ENCODE measurements at places on chromosomes 12 and 14.

DNA sequence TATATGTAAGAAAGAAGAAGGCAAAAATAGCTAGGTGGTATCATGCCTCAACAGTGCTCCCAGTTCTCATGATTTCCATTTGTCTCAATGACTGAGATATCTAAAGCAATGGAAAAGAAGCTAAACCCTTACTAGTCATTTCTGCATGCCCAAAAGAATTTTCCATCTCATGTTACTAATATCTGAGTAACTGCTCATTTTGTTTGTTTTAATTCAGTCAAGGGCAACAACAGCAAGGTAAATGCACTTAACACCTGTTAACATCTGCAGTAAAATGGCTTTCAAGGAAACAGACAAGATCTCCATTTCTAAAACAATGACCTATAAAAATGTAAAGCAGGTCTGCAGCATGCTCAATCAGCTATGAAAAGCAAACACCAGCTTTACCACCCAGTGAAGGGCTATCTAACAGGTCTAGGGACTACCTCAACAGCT lies 19.4 kb upstream of the SELPLG start:
- no peak for DNase-seq
- H3K27ac ChIP-seq: no peak overlapping the region
- no peaks in the 10 kb centered on the region for H3K27me3 ChIP-seq
- peaks cover 14% of the 10 kb centered on the region for H3K36me3 ChIP-seq

- no peaks in the 10 kb centered on the region for H3K27me3 ChIP-seq
- peaks cover 71% of the 10 kb centered on the region for H3K36me3 ChIP-seq
Observed at GRCh38 chr12:46508651-46509050, 136.1 kb upstream of the SLC38A2 start.

- H3K27me3 ChIP-seq: no peaks in the 10 kb centered on the region
- no peak for DNase-seq
- peaks cover 36% of the 10 kb centered on the region for H3K4me1 ChIP-seq
- peak overlapping the region; percentile 66 for H3K4me3 ChIP-seq
- peaks cover 49% of the 10 kb centered on the region for H3K36me3 ChIP-seq
Observed at GRCh38 chr12:110015132-110015531, 15.9 kb downstream of the ANKRD13A start.

- no peaks in the 10 kb centered on the region for H3K4me1 ChIP-seq
- no peak for DNase-seq
- no peak overlapping the region for H3K4me3 ChIP-seq
- H3K36me3 ChIP-seq: no peaks in the 10 kb centered on the region
- H3K27me3 ChIP-seq: peaks cover 11% of the 10 kb centered on the region
Observed at GRCh38 chr14:59532419-59532818, 44.2 kb downstream of the CCDC175 start.

- peaks cover 19% of the 10 kb centered on the region for H3K4me1 ChIP-seq
- H3K27ac ChIP-seq: no peak overlapping the region
- DNase-seq: no peak
Observed at GRCh38 chr12:121086781-121087295, 45.8 kb upstream of the P2RX7 start.

- DNase-seq: no peak
- no peak overlapping the region for H3K27ac ChIP-seq
- no peak overlapping the region for H3K4me3 ChIP-seq
- H3K36me3 ChIP-seq: no peaks in the 10 kb centered on the region
- H3K27me3 ChIP-seq: no peaks in the 10 kb centered on the region
Observed at GRCh38 chr12:47422611-47423010, 283.2 kb downstream of the RPAP3 start.

- peak overlapping the region; percentile 20 for H3K4me3 ChIP-seq
- H3K36me3 ChIP-seq: peaks cover 19% of the 10 kb centered on the region
- no peaks in the 10 kb centered on the region for H3K27me3 ChIP-seq
- H3K4me1 ChIP-seq: peaks cover 52% of the 10 kb centered on the region
Observed at GRCh38 chr12:104680070-104680469, 223.3 kb downstream of the CHST11 start.

- H3K36me3 ChIP-seq: no peaks in the 10 kb centered on the region
- no peak overlapping the region for H3K4me3 ChIP-seq
- DNase-seq: no peak
- H3K4me1 ChIP-seq: no peaks in the 10 kb centered on the region
Observed at GRCh38 chr12:31015215-31015614, 58.4 kb upstream of the DDX11 start.

DNA sequence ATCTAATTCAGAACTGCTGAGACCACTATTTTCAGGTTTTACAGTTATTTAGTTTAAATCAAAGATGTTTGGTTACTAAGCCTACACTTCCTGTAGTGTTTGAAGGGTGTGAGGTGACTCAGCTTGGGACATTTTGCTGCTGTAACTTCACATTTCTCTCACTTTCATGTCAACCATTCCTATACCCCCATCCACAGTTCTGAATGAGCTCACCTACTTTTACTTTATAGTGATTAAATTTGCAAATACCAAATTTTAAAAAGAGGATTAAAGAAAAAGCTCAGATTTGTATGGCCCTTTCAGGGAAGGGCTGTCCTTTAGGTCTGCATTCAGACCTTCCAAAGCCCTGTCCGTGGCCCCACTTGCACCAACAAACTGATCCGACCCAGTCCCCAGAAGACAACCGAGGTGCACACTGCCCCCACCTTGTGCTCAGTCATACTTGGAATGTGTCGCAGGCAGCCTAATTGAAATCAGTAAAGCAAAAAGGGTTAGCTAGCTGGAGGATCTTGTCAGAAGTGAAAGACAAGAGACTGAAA lies 174.4 kb downstream of the MON2 start:
- H3K27ac ChIP-seq: peak overlapping the region; percentile 74
- no peaks in the 10 kb centered on the region for H3K36me3 ChIP-seq
- H3K4me3 ChIP-seq: peak overlapping the region; percentile 48
- peak; percentile 46 for DNase-seq

DNA sequence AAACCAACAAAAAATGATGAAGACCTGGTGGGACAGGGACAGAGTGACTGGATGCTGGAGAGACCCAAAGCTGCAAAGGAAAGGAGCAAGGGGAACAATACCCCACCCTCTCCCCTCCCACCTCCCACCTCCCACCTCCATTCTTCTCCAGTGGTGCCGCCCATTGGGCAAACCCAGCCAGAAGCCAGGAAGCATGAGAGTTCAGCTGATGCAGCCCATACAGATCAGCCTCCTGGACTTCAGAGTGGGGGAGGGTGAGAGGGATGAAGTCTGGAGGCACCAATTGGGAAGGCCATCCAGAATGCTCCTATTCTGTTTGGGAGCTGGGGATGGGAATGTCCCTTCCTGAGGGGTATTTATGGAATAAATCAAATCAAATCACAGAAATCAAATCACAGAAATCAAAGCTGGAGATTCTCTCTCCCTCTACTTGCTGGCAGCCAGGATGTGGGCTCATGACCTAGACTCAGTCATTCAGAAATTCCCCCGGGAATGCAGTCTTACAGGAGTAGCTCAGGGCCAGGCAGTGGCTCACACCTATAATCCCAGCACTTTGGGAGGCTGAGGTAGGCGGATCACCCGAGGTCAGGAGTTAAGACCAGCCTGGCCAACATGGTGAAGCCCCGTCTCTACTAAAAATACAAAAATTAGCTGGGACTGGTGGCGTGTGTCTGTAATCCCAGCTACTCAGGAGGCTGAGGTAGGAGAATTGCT lies 31.1 kb downstream of the IRF2BPL start:
- no peak for DNase-seq
- peaks cover 13% of the 10 kb centered on the region for H3K4me1 ChIP-seq
- no peak overlapping the region for H3K27ac ChIP-seq
- H3K27me3 ChIP-seq: no peaks in the 10 kb centered on the region

- H3K4me1 ChIP-seq: no peaks in the 10 kb centered on the region
- DNase-seq: no peak
- no peak overlapping the region for H3K4me3 ChIP-seq
Observed at GRCh38 chr14:87233806-87234384, 759.1 kb downstream of the GALC start.

GRCh38 chr12:104698871-104699270 lies 242.1 kb downstream of the CHST11 start:
- H3K36me3 ChIP-seq: peaks cover 33% of the 10 kb centered on the region
- no peak for DNase-seq
- peaks cover 56% of the 10 kb centered on the region for H3K4me1 ChIP-seq
- no peak overlapping the region for H3K4me3 ChIP-seq
- no peak overlapping the region for H3K27ac ChIP-seq
- H3K27me3 ChIP-seq: no peaks in the 10 kb centered on the region

DNA sequence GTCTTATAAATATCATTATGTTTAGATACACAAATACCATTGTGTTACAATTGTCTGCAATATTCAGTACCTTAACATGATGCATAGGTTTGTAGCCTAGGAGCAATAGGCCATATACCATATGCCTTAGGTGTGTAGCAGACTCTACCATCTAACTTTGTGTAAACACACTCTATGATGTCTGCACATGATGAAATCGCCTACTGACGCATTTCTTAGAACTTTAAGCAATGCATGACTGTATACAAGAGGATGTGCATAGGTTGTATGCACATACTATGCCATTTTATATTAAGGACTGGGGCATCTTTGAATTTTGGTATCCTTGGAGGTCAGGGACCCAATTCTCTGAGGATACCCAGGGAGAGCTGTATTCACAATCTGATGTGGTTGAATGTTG lies 10.1 kb upstream of the BTG1 start:
- no peak overlapping the region for H3K27ac ChIP-seq
- H3K36me3 ChIP-seq: peaks cover 5% of the 10 kb centered on the region
- no peak overlapping the region for H3K4me3 ChIP-seq
- H3K4me1 ChIP-seq: peaks cover 16% of the 10 kb centered on the region

DNA sequence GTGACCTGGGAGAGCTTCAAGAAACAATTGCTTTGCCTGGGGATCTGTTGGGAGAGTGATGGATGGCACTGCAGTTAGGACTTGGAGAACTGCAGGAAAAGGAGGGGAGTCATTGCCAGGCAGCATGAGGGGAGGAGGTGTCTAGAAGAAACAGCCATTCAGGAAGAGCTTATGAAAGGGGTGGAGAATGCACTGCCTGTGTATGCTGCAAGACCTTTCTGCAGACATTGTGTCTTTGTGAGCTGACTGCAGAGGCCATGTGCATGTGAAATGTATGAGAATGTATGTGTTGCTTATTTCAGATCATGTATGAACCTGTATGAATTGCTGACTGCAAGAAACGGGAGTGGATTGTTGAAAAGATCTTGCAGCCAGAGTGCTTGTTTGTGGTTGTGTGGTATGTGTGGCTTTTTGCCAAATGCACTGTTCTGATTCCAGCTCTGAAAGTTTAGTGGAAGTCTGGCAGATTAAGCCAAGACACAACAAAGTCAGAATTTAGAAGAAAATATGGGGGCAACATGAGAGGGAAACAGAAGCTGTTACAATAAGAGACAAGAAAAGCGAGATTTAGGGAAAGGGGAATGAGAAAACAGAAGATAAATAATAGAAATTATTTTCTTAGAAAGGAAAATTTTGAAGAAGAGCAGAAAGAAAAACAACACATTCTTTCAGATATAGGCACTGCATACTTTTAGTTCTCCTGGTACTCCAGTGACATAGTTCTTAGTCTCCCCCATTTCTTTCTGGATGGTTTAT lies 9.8 kb upstream of the RIMKLB start:
- H3K27me3 ChIP-seq: peaks cover 36% of the 10 kb centered on the region
- no peak overlapping the region for H3K4me3 ChIP-seq
- H3K27ac ChIP-seq: no peak overlapping the region
- no peaks in the 10 kb centered on the region for H3K36me3 ChIP-seq
- no peaks in the 10 kb centered on the region for H3K4me1 ChIP-seq

- peaks cover 10% of the 10 kb centered on the region for H3K36me3 ChIP-seq
- peaks cover 13% of the 10 kb centered on the region for H3K4me1 ChIP-seq
- DNase-seq: no peak
- no peaks in the 10 kb centered on the region for H3K27me3 ChIP-seq
Observed at GRCh38 chr12:67625004-67625403, 23.5 kb upstream of the DYRK2 start.

DNA sequence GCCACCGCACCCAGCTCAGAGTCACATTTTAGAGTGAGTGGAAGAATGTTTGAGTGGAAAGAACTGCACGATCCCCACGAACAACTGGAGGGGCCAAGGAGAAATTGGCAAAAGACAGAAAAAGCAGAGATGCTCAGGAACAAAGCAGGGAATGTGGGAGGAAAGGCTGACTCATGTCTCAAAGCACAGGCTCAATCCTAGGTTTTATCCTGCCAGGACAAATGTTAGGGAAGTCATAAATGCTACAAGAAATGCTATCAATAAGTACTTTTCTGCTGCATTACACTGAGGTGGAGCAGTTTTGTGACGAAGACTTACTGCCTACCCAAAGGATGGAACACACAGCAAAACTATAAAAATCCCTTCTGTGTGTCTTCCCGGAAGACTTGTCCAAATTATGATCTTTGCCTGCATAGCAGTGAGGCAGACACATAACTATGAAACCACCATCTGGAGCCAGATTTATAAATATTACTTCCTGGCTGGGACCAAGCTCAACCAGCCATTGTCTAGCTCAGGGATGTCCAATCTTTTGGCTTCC lies 26.7 kb downstream of the NIN start:
- H3K36me3 ChIP-seq: peaks cover 18% of the 10 kb centered on the region
- no peak overlapping the region for H3K27ac ChIP-seq
- H3K4me3 ChIP-seq: no peak overlapping the region
- no peaks in the 10 kb centered on the region for H3K4me1 ChIP-seq

DNA sequence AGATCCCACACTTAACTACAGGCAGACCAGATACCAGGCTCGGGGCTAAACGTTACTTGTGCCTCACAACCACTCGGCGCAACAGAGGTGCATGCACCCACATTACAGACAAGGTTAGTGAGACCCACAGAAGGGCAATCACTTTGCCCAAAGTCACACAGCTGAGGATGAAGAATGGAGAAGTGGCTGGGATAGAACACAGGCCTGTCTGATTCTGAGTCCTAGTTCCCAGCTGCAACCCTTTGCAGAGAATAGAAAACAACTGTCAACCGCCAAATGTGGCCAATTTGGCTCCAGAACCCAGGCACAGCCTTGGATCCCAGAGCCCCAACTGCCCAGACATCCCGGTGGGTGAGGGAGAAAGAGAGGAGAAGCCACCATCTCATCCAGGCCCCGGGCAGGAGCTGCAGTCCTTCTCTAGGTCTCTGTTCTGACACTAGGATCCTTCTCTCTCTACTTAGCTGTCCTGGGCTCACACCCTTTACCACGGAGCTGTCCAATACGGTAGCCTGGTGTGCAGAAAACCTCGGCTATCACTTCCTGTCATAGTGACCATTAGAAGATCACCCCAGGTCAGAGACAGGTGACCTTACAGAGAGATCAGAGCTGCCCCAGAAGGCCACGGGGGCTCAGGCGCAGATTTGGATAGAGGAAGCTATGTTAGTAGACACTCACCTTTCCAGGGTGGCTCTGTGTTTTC lies 59.1 kb downstream of the FAM222A start:
- DNase-seq: no peak
- peaks cover 1% of the 10 kb centered on the region for H3K36me3 ChIP-seq
- H3K4me3 ChIP-seq: no peak overlapping the region
- no peak overlapping the region for H3K27ac ChIP-seq
- H3K27me3 ChIP-seq: no peaks in the 10 kb centered on the region

- H3K4me1 ChIP-seq: no peaks in the 10 kb centered on the region
- peaks cover 8% of the 10 kb centered on the region for H3K36me3 ChIP-seq
- no peak for DNase-seq
- H3K27ac ChIP-seq: no peak overlapping the region
- H3K4me3 ChIP-seq: no peak overlapping the region
- H3K27me3 ChIP-seq: no peaks in the 10 kb centered on the region
Observed at GRCh38 chr12:109192358-109192757, 76.0 kb downstream of the ACACB start.

- no peak overlapping the region for H3K4me3 ChIP-seq
- no peak overlapping the region for H3K27ac ChIP-seq
- H3K4me1 ChIP-seq: peaks cover 44% of the 10 kb centered on the region
- H3K36me3 ChIP-seq: peaks cover 28% of the 10 kb centered on the region
- no peak for DNase-seq
Observed at GRCh38 chr12:112005419-112006395, 7.3 kb downstream of the TMEM116 start.

- H3K36me3 ChIP-seq: no peaks in the 10 kb centered on the region
- no peaks in the 10 kb centered on the region for H3K4me1 ChIP-seq
- no peak overlapping the region for H3K4me3 ChIP-seq
- H3K27me3 ChIP-seq: peaks cover 2% of the 10 kb centered on the region
Observed at GRCh38 chr14:88212691-88213090, 110.4 kb downstream of the KCNK10 start.
